B cell (primary cell): ENCODE measurements at places on chromosomes 2 and 18. TPM values are rescaled to one million over a fixed set of nuclear protein-coding genes. Genes with fewer than 3 reads are reported as not detected.

Gene MTCL1
- total RNA-seq, result 5.8 and 9.8 TPM in 2 replicates

Gene SP140L
- total RNA-seq, result 154 and 167 TPM in 2 replicates

Gene IL1RN
- total RNA-seq, result not detected in 2 replicates

Gene PIEZO2
- total RNA-seq, result not detected in 2 replicates

Gene POMC
- total RNA-seq, result 3.4 and 4.3 TPM in 2 replicates

Gene LHCGR
- total RNA-seq, result not detected in 2 replicates

Gene SCYGR4
- not detected in 2 replicates for total RNA-seq

Gene CLIP4
- total RNA-seq, result 20.0 and 20.8 TPM in 2 replicates

Gene CROCC2
- not detected in 2 replicates for total RNA-seq

DNA sequence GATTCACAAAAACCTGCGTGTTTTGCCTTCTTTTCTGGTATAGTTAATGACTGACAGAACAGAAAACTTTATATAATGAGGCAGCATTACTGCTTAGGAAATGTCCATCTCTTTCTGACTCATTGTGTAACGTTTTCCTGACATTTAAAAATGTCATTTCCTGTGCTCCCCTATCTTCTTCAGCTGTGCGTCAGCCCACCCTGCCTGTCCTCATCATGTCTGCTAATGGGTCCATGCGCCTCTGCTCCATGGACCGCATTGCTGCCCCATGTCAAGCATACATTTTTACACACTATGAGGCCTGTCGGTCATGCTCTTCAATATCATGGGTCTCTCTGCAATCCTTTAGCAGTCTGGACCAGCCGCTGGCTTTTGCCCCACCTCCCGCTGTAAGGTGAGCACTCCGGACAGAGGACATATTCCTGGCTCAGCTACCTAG is 234.3 kb downstream of the CDCA7 start:
- no peaks in the 10 kb centered on the region for H3K4me1 ChIP-seq
- DNase-seq, result no peak
- H3K27ac ChIP-seq, result no peak overlapping the region
- H3K27me3 ChIP-seq, result peaks cover 6% of the 10 kb centered on the region
- no peak overlapping the region for H3K4me3 ChIP-seq
- H3K36me3 ChIP-seq, result no peaks in the 10 kb centered on the region

- no peak overlapping the region for H3K4me3 ChIP-seq
- DNase-seq, result no peak
- no peaks in the 10 kb centered on the region for H3K27me3 ChIP-seq
- no peaks in the 10 kb centered on the region for H3K36me3 ChIP-seq
Observed at GRCh38 chr2:96320326-96320725, 4.8 kb upstream of the ITPRIPL1 start.

- H3K4me1 ChIP-seq, result peaks cover 77% of the 10 kb centered on the region
- H3K36me3 ChIP-seq, result no peaks in the 10 kb centered on the region
- no peak overlapping the region for H3K27ac ChIP-seq
- DNase-seq, result no peak
- H3K27me3 ChIP-seq, result no peaks in the 10 kb centered on the region
Observed at GRCh38 chr2:105782123-105782522, 37.4 kb downstream of the NCK2 start.

DNA sequence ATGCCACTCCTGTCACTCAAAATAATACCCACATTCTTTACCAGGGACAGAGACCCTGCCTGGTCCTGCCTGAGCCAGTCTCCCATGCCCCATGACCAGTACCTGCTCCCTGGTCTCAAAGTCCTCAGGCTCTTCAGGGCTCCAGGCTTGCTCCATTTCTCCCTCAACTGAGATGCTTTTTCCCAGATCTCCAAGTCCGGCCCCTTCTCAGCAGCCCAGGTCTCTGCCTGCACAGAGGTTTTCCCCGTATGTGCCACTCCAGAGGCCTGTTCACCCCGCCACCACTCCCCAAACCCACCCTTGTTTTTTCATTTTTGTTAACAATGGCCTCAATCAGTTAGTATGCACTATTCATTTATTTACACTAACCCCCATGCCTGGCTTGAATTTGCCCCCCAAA is 499.5 kb upstream of the MYT1L start:
- no peaks in the 10 kb centered on the region for H3K27me3 ChIP-seq
- H3K36me3 ChIP-seq, result no peaks in the 10 kb centered on the region
- no peaks in the 10 kb centered on the region for H3K4me1 ChIP-seq

GRCh38 chr2:21070341-21071257 is 26.7 kb upstream of the APOB start:
- no peak for DNase-seq
- no peaks in the 10 kb centered on the region for H3K36me3 ChIP-seq
- no peaks in the 10 kb centered on the region for H3K4me1 ChIP-seq

DNA sequence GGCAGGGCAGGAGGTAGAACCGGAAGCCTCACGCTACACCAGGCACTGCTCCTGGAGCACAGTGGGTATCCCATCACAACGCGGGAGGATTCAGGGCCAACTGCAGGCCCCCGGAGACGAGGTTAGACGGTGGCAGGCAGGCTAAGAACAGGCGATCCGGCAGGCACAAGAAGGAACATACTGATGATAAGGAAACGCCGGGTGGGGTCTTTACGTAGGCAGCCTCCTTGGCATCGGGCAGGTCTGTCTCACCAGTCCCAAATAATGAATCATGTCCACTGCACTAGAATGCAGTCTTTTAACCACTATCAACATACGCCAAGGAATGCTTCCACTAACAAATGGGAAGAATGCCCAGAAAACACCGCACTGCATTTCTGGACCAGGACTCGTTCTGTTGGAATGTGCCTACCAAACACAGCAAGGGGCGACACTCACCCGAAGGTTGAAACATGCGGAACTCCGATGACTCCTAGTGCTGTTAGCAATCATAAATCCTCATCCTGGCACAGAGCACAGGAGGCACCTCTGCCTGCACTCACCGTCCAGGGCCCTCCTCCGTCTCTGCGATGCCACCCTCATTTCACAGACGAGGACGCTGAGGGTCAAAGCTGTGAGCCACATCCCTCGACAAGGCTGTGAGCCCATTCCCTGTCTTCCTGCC is 35.2 kb downstream of the ZNF516 start:
- H3K27me3 ChIP-seq, result no peaks in the 10 kb centered on the region
- H3K36me3 ChIP-seq, result peaks cover 6% of the 10 kb centered on the region
- H3K4me3 ChIP-seq, result no peak overlapping the region
- DNase-seq, result no peak

DNA sequence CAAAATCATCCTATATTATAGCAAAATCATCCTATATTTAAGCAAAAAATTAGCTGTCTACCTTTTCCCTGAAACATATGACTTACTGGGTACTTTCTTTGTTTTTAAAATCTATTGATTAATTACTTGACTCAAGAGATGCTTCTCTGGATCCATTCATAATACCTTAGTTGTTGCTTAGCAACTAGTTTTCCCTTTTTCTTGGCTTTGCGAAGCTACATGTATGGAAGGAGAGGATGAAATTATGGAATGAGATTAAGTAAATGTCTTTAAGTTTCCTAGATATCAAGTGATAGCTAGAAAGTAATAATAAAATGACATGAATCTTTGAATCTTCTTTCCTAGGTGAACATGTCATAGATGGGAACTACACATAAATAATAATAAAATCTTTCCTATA is 1033.2 kb upstream of the FAM98A start:
- no peaks in the 10 kb centered on the region for H3K27me3 ChIP-seq
- H3K4me3 ChIP-seq, result no peak overlapping the region
- DNase-seq, result no peak
- no peaks in the 10 kb centered on the region for H3K4me1 ChIP-seq
- no peaks in the 10 kb centered on the region for H3K36me3 ChIP-seq
- H3K27ac ChIP-seq, result no peak overlapping the region

DNA sequence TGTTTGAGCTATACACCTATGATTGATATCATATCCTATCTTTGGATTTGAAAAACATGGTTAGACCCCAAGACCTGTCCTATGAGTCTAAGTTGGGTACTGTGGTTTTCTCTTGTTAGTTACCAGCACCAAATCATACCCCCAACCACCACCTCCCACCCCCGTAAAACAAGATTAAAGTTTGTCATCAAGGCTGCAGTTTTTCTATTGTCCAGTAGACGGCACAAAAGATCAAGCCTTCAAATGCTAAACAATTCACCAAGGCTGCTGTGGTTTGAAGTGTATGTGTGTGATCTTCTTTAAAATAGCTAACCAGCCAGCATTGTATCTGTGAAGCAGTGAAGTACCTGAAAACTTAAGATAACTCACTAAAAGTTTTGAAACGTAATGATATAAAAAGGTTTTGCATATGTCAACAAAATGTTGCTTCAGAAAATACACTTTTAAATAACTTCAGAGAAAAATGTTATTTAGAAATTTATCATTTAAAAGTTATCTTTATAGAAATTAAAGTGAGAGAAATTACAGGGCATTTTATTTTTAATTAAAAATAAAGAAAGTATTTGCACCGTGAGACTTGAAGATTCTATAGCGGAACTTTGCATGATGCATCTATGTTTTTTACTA is 5.8 kb upstream of the MEIS1 start:
- no peaks in the 10 kb centered on the region for H3K27me3 ChIP-seq
- peaks cover 16% of the 10 kb centered on the region for H3K4me1 ChIP-seq
- no peak overlapping the region for H3K4me3 ChIP-seq
- H3K27ac ChIP-seq, result no peak overlapping the region
- DNase-seq, result peak; percentile 25
- H3K36me3 ChIP-seq, result no peaks in the 10 kb centered on the region

DNA sequence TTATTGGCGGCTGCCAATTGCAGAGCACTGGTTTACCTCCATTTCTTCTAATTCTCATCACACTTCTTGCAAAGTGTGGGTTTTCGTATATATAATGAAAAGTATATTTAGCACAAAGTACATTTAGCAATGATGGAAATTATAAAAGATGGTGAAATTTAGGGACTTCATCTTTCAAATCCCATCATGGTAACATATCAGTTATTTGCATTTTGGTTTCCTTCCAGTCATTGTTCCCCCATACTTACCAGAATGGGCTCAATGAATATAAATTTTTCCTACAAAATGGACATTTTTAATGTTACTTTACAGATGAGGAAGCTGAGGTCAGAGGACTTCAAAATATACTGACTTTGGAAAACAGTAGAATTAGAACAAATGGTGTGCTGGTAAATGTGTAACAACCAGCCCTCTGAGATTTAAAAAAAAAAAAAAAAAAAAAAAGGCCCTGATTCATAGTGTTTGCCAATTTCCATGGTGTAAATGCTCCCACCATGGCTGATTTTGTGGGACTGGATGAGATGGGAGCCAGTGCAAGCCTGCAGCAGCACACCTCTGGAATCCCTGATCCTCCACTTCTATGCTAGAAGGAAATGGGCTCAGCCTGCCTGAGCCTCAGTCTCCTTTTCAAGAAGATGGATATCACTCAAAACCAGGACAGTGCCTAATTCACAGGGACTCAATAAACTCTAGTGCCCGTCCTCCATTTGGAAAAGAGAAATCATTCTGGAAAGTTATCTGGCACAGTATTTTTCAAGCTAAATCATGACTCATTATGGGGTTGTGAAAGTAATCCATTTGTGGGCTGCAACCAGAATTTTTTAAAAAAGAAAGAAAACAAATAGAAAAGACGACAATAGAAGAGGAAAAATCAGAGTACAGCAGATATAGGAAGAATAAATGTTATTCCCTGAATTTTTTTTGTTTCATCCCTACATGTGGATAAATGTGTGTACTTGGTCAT is 34.0 kb downstream of the LBH start:
- no peak overlapping the region for H3K4me3 ChIP-seq
- DNase-seq, result no peak
- H3K4me1 ChIP-seq, result peaks cover 56% of the 10 kb centered on the region
- no peaks in the 10 kb centered on the region for H3K27me3 ChIP-seq

DNA sequence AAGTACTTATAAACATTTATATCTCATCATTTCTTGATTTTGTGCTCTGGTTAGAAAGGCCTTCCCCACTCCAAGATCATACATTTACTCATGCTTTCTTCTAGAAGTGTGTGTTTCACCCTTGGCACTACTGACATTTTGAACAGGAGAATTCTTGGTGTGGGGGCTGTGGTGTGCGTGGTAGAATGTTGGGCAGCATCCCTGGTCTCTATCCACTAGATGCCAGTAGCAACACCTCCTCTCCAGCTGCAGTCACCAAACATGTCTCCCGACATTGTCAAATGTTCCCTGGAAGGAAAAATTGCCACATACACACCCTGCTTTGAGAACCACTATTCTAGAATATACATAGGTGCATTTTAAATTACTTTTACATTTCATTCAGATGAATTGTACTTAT is 8.7 kb upstream of the TGIF1 start:
- DNase-seq, result peak; percentile 43
- no peaks in the 10 kb centered on the region for H3K4me1 ChIP-seq
- no peak overlapping the region for H3K27ac ChIP-seq
- peaks cover 1% of the 10 kb centered on the region for H3K36me3 ChIP-seq
- H3K4me3 ChIP-seq, result no peak overlapping the region

- H3K36me3 ChIP-seq, result no peaks in the 10 kb centered on the region
- H3K4me3 ChIP-seq, result no peak overlapping the region
- no peaks in the 10 kb centered on the region for H3K4me1 ChIP-seq
- H3K27me3 ChIP-seq, result no peaks in the 10 kb centered on the region
Observed at GRCh38 chr2:131046918-131047652, 46.2 kb downstream of the FAM168B start.

GRCh38 chr2:223995569-223995968 is 38.3 kb downstream of the MRPL44 start:
- no peaks in the 10 kb centered on the region for H3K27me3 ChIP-seq
- no peak overlapping the region for H3K27ac ChIP-seq
- H3K4me3 ChIP-seq, result no peak overlapping the region
- no peaks in the 10 kb centered on the region for H3K4me1 ChIP-seq
- DNase-seq, result no peak
- H3K36me3 ChIP-seq, result no peaks in the 10 kb centered on the region
